Body of pancreas (tissue), 4 donors: ENCODE measurements at places on chromosomes 4 and X. TPM values are rescaled to one million over a fixed set of nuclear protein-coding genes. Genes with fewer than 3 reads are reported as not detected.
A peak's percentile ranks its signal among the peaks of the same experiment; 100 is the strongest.

The COX7B2 gene
- total RNA-seq = not detected

GRCh38 chr4:3364634-3365314, 72.0 kb downstream of the RGS12 start:
- DNase-seq = no peak

GRCh38 chr4:186823989-186824388, 100.3 kb upstream of the FAT1 start:
- DNase-seq = no peak

The ITM2A gene
- total RNA-seq = 30.0 TPM

The NXF2 gene
- not detected for total RNA-seq

- no peak for DNase-seq
These were observed 35.9 kb downstream of the ANTXR2 start for GRCh38 chr4:80036949-80037685.

The RADX gene
- total RNA-seq = 5.7 TPM

DNA sequence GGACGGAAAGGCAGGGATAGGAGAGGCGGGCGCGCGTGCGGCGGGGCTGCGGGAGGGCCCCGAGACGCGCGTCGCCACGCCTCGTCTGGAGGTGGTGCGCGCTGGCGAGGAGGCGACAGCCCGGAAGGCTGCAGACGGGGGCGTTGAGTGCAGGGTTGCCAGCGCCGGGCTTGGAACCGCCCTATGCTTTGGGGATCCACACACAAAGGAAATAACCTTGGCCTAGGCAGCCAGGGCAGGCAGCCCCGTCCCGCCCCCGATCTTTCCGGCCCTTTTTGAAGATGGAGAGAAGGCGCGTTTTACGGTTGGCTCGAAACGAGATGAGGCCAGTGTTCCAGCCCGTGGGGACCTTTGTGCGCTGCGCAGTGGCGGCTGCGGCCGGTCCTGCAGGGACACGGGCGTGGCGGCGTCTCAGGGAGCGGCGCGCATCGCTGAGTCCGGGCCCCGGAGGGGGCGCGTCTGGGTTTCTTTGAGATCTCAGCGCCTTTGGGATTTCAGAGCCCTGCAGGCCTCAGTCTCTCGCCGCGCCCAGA, 50.8 kb upstream of the TRIM2 start:
- peak; percentile 39 for DNase-seq

The NR3C2 gene
- 14.8 TPM for total RNA-seq

The HMGB2 gene
- 18.7 TPM for total RNA-seq

DNA sequence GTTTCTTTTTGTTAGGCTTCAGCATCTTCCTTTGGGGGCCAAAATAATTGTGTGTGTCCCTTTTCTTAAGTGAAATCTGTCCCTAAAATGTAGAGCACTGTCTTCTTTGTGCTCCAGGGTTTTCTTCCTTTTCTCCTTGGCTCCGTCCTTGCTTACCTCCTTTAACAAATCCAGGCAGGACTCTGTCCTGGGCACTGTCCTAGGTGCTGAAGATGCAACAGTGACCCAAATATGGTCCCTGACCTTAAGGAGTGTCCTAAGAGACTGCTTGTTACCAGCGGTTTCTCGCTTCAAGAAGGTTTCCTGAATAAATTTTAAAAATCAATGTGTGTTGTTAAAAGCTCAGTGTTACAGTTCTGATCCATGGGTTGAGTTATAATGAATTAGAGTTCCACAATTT, 471.8 kb downstream of the KCNIP4 start:
- DNase-seq = no peak

The OTC gene
- 3.6 TPM for total RNA-seq

The KDR gene
- total RNA-seq = 12.9 TPM

- DNase-seq = peak; percentile 62
These were observed 167.1 kb downstream of the NSUN7 start for GRCh38 chr4:40916880-40917279.
